HFFc6 (cell line): ENCODE measurements at places on chromosomes 3 and 15. TPM values are rescaled to one million over a fixed set of nuclear protein-coding genes. Genes with fewer than 3 reads are reported as not detected.
A peak's percentile ranks its signal among the peaks of the same experiment; 100 is the strongest.

DNA sequence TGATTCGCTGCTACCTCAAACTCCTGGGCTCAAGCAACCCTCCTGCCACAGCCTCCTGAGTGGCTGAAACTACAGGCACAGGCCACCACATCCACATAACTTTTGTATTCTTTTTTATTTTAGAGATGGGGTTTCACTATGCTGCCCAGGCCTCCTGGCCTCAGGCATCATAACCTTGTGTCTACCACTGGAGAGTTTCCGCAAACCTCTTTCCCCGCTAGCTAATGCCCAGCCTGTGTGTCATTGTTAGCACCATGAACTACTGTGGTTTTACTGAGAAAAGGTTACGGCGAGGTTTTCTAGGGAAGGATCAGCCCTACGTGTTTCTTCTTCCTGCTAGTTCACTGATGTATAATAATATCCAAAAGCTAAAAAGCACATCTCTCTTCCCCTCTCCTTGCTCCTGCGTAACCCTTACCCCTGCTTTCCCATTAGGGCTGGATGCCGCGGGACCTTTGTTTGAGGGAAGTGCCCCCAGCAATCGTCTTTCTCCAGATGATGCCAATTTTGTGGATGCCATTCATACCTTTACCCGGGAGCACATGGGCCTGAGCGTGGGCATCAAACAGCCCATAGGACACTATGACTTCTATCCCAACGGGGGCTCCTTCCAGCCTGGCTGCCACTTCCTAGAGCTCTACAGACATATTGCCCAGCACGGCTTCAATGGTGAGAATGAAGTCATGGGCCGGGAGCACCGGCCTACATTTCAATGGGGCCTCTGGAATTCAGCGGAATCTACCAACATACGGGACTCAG lies 113.7 kb downstream of the LIPC start:
- peaks cover 10% of the 10 kb centered on the region for H3K27me3 ChIP-seq
- peaks cover 48% of the 10 kb centered on the region for H3K4me1 ChIP-seq
- no peaks in the 10 kb centered on the region for H3K36me3 ChIP-seq

GRCh38 chr15:41851755-41852370 lies 13.2 kb downstream of the PLA2G4B start:
- H3K36me3 ChIP-seq: peaks cover 5% of the 10 kb centered on the region; the same call in 1 of the 2 replicates
- no peak overlapping the region for H3K27ac ChIP-seq
- no peak for DNase-seq
- no peaks in the 10 kb centered on the region for H3K4me1 ChIP-seq
- H3K27me3 ChIP-seq: peaks cover 4% of the 10 kb centered on the region; the same call in 1 of the 2 replicates

PAK6 gene
- total RNA-seq: not detected in 3 replicates

GAP43 gene
- total RNA-seq: not detected in 3 replicates

DNA sequence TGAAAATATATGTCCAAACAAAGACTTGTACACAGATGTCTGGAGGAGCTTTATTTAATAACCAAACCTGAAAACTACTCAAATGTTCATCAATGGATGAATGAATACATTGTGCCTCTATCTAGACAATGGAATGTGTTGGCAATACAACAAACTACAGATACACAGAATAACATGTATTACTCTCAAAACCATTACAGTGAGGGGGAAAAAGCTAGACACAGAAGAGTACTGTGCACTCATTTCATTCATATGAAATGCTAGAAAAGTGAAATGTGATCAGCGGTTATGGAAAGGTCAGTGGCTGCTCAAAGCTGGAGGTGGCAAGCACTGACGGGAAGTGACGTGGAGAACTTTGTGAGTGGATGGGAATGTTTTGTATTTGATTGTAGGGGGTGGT lies 13.2 kb downstream of the STOML1 start:
- no peak overlapping the region for H3K27ac ChIP-seq
- DNase-seq: no peak
- no peak overlapping the region for H3K4me3 ChIP-seq

DNA sequence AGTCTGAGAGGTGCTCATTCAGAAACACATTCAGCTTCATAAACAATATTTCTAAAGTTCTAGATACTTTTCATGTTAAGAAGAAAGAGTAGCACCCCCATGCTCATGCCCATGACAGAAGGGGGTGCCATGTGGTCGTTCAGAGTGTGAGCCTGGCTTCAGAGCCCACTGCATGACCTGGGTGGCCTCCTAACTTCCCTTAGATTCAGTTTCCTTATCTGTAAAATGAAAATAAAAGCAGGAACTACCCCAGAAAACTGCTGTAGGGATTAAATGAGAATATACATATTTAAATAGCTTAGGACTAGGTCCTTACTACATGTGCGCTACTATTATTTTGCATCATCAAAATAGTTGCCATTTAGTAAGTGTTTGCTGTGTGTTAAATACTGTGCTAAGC lies 69.2 kb downstream of the ABHD5 start:
- H3K4me1 ChIP-seq: peaks cover 77% of the 10 kb centered on the region
- peaks cover 4% of the 10 kb centered on the region; the same call in 1 of the 2 replicates for H3K36me3 ChIP-seq
- no peak for DNase-seq
- peak overlapping the region; percentile 91 for H3K27ac ChIP-seq
- H3K4me3 ChIP-seq: peak overlapping the region; percentile 61; the same call in 1 of the 2 replicates

GRCh38 chr15:73991260-73991659 lies 835 bp downstream of the STOML1 start:
- peaks cover 7% of the 10 kb centered on the region; the same call in 1 of the 2 replicates for H3K36me3 ChIP-seq
- peaks cover 75% of the 10 kb centered on the region for H3K4me1 ChIP-seq
- peak overlapping the region; percentile 71 for H3K27ac ChIP-seq
- DNase-seq: no peak

MNS1 gene
- 1.4 to 2.4 TPM (median 1.9 TPM) in 3 replicates for total RNA-seq

GRCh38 chr3:38028621-38029361 lies 651 bp downstream of the PLCD1 start:
- peak overlapping the region; percentile 73 for H3K4me3 ChIP-seq
- H3K36me3 ChIP-seq: no peaks in the 10 kb centered on the region
- peaks cover 2% of the 10 kb centered on the region; the same call in 1 of the 2 replicates for H3K27me3 ChIP-seq
- H3K4me1 ChIP-seq: peaks cover 35% of the 10 kb centered on the region
